ENCODE measurements at places on chromosomes 13 and 19. TPM values are rescaled to one million over a fixed set of nuclear protein-coding genes. Genes with fewer than 3 reads are reported as not detected.

DNA sequence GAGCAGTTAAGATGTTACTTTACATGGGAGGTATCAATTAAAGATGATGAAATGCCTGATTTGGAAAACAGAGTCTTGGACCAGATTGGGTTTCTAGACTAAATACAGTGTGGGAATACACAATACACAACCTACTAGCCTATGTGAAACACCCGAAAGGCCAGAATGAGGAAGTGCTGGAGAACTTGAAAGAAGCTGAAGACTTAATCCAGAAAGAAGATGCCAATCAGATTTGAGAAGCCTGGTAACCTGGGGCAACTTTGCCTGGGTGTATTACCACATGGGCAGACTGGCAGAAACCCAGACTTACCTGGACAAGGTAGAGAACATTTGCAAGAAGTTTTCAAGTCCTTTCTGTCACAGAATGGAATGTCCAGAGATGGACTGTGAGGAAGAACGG is 43.2 kb downstream of the N4BP2L1 start:
- no peak for DNase-seq

- DNase-seq = no peak
Observed at GRCh38 chr13:40668335-40668734, 1.9 kb upstream of the FOXO1 start.

DNA sequence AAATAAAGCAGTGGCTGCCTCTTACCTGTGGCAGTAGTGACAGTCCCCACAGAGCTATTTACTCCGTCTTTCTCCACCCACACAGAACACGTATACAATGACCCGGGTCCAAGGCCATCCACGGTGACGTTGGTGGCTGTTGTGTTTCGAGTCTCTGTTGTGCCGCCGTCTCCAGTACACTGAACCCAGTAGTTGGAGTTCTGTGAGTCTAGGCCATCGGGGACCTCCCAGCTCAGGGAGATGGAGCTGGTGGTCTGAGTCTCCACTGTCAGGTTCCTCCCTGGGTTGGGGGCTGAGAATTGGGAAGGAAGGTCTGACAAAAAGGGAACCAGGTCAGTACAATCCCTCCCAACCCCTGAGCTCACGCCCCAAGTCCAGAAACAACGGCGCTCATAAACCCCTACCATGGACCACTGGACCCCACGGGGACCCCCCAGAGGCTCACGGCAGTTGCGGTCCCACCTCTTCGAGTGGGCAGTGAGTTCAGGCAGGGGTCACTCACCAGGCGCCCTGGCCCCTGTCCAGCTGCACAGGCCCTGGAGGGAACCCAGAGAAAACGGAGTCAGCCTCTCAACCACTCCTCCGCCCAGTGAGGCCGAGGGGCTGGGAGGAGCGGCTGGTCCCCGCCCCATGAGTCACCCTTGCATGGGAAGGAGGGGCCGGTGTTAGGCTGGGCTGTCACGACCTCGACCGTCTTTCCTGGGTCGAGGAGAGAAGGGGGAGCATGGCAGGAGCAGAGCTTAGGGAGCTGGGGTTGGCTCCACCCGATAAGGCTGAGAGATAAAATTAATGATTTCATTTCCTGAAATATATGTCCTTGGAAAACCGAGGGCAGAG is 2.4 kb downstream of the PTPRH start:
- peak; percentile 96 for DNase-seq

GRCh38 chr13:109922518-109922917 is 136.1 kb upstream of the IRS2 start:
- DNase-seq = no peak

DNA sequence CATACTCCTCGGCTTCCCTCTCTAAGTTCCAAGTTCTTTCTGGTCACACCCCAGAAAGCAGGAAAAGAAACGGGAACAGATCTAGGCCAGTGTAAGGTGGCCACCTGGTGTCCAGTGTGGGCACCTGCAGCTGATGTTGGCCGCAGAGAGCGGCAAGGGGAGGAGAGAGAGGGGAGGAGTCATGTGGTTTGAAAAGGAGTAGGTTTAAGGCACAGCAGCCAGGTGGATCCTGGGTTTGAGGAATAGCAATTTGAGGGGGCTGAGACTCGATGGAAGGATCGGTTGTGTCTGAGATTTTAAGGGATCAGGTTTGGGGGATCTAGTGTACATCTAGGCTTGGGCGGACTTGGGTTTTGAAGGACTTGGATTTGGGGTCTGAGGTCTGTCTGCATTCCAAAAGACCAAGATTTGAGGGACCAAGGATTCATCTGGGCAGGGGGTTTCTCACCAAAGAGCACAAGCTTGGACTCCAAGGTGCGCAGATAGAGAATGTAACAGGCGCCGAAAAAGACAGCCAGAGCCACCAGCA is 1.2 kb downstream of the RABAC1 start:
- DNase-seq = peak; percentile 91

The ZNF699 gene
- 0.69 TPM for polyA plus RNA-seq

All from kidney (tissue), 22 donors.